ENCODE measurements at places on chromosomes 13 and 19. TPM values are rescaled to one million over a fixed set of nuclear protein-coding genes. Genes with fewer than 3 reads are reported as not detected.

GRCh38 chr19:45508861-45509691 is 1.8 kb downstream of the VASP start:
- H3K36me3 ChIP-seq = peaks cover 20% of the 10 kb centered on the region
- DNase-seq = peak; percentile 60
- H3K4me3 ChIP-seq = peak overlapping the region; percentile 85
- H3K4me1 ChIP-seq = peaks cover 56% of the 10 kb centered on the region

GRCh38 chr13:99056381-99057014 is 78.6 kb upstream of the DOCK9 start:
- H3K27ac ChIP-seq = no peak overlapping the region
- no peak overlapping the region for H3K4me3 ChIP-seq
- peaks cover 61% of the 10 kb centered on the region for H3K4me1 ChIP-seq

GRCh38 chr19:5137571-5138124 is 168.7 kb downstream of the KDM4B start:
- no peak overlapping the region for H3K27ac ChIP-seq
- H3K36me3 ChIP-seq = peaks cover 39% of the 10 kb centered on the region
- peaks cover 19% of the 10 kb centered on the region for H3K4me1 ChIP-seq
- H3K27me3 ChIP-seq = no peaks in the 10 kb centered on the region
- no peak overlapping the region for H3K4me3 ChIP-seq

DNA sequence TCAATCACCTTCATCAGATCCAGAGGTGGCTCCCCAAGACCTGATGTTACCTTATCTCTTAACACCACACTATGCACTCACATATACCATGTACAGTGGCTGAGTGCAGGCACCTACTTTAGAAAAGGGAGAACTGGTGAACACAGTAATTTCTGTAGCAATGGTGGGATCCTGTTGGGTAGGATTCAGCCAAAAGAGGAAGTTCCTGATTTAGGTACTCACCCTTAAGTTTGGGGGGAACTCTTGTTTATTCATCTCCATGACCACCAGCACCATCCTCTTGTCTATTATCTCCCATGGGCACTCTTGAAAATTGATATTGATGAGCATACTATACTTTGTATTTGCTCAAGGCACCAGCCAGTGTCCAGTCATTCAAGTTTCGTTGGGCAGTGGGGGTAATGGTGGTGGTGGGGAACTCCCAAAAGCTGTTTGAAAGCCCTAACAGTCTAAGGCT is 324.4 kb downstream of the LMO7 start:
- no peak overlapping the region for H3K4me3 ChIP-seq
- H3K4me1 ChIP-seq = no peaks in the 10 kb centered on the region
- peaks cover 7% of the 10 kb centered on the region for H3K27me3 ChIP-seq
- no peak for DNase-seq
- H3K27ac ChIP-seq = no peak overlapping the region

DNA sequence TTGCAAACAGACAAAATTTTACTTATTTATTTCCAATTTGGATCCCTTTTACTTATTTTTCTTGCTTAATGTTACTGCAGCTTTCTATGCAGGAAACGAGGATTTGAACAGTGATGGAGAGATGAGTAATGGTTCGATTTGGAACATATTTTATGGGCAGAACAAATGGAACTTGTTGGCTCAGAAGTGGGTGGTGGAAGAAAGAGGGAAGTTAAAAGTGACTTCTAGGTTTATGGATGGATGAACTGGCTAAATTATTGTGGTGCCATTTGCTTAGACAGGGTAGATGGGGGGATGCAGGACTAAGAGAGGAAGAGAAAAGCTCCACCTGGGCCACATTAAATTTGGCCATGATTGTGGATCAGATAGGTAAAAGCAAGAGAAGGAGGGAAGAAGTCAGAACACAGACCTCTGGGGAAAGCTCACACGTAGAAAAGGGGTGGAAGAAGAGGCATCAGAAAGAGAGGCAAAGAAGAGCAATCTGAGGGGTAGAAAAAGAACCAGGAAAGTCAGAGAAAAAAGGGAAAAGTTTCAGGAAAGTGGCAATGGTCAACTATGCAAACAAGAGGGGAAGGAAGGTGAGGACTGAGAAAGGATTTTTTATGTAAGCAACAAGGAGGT is 768 bp upstream of the CYSLTR2 start:
- DNase-seq = no peak
- peak overlapping the region; percentile 60 for H3K4me3 ChIP-seq
- no peaks in the 10 kb centered on the region for H3K27me3 ChIP-seq
- H3K36me3 ChIP-seq = no peaks in the 10 kb centered on the region

GRCh38 chr13:107065036-107065435 is 497.1 kb upstream of the ARGLU1 start:
- H3K36me3 ChIP-seq = no peaks in the 10 kb centered on the region
- no peak overlapping the region for H3K27ac ChIP-seq
- no peaks in the 10 kb centered on the region for H3K4me1 ChIP-seq
- DNase-seq = no peak
- no peaks in the 10 kb centered on the region for H3K27me3 ChIP-seq
- no peak overlapping the region for H3K4me3 ChIP-seq

DNA sequence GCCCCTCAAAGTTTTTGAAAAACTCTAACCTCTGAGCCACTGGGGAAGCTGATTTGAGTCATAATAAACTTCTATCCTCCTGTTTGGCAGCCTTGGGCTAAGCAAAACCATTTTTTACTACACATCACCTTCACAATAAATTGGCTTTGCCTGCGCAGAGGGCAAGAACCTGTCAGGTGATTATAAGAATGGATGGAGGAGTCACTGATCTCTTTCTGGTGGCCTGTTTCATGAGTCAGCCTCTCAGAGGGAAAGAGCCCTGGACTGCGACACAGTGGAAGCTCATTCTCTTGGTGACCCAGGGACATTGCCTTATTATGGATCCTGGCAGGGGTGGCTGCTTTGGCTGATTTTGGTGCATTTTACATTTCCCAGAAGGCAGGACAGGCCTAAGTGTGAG is 17.5 kb upstream of the PSG9 start:
- no peaks in the 10 kb centered on the region for H3K4me1 ChIP-seq
- DNase-seq = no peak
- peaks cover 7% of the 10 kb centered on the region for H3K36me3 ChIP-seq
- no peak overlapping the region for H3K4me3 ChIP-seq
- no peak overlapping the region for H3K27ac ChIP-seq
- H3K27me3 ChIP-seq = peaks cover 2% of the 10 kb centered on the region

The NRTN gene
- 0.32 TPM for total RNA-seq
